ENCODE measurements at places on chromosomes 4 and X.

DNA sequence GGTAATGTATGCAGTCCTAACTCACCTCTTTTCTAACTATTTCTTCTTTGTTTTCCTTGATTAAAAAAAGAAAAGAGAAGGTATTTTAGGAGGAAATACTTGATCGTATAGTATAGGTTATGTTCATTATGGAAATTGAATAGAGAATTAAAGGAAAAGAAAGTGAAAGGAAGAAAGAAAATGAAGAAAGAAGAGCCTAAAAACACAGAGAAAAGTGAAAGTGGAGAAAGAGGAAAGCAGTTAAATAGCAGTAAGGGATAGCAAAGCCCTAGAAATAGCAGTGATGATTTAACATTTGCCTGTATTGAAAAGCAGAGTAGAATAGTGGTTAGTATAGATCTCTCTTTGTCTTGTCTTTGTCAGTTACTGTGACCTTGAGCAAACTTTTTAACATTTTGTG is 37.0 kb downstream of the MRPL1 start:
- no peak for DNase-seq

DNA sequence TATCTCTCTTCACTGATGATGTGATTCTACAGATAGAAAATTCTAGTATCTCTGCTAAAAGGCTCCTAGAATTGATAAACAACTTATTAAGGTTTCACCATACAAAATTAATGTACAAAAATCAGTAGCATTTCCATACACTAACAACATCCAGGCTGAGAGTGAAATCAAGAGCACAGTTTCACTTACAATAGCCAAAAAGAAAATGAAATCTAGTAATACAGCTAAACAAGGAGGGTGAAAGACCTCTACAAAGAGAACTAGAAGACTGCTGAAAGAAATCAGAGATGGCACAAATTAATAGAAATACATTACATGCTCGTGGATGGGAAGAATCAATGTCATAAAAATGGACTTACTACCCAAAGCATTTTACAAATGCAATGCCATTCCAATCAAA is 751.9 kb downstream of the FSTL5 start:
- no peak for DNase-seq

GRCh38 chr4:127364397-127364796 is 268.4 kb upstream of the INTU start:
- DNase-seq, result no peak

GRCh38 chrX:115255003-115255402 is 21.1 kb upstream of the LRCH2 start:
- DNase-seq, result no peak

GRCh38 chrX:130418066-130418465 is 16.3 kb downstream of the RBMX2 start:
- DNase-seq, result no peak

- DNase-seq, result no peak
Measured at GRCh38 chr4:121717680-121718237, 21.0 kb upstream of the ANXA5 start.

- no peak for DNase-seq
Measured at GRCh38 chrX:28273736-28274135, 292.5 kb upstream of the DCAF8L1 start.

GRCh38 chr4:184801781-184802696 is 23.7 kb downstream of the ACSL1 start:
- no peak for DNase-seq

GRCh38 chr4:101074326-101074725 is 273.0 kb downstream of the PPP3CA start:
- no peak for DNase-seq

DNA sequence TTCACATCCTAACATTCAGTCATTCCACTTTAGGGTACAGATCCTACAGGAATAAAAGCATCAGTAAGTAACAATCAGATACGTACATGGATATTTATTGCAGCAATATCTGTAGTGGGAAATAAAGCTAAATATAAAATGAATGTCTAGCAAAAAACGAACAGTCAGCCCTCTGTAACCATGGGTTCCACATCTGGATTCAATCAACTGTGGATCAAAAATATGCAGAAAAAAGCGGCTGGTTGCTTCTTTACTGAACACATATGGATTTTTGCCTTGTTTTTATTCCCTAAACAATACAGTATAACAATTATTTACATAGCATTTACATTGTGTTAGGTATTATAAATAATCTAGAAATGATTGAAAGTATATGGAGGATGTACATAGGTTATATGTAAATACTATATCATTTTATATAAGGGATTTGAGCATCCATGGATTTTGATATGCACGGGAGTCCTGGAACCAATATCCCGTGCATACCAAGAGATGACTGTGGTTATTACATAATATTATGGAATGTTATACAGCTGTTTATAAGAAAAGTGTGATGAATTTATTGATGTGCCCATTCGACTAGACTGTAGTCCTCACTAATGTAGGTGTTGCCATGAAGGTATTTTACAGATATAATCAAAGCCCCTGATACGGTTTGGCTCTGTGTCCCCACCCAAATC is 132.8 kb downstream of the ARHGEF9 start:
- DNase-seq, result no peak

GRCh38 chrX:20362268-20363267 is 95.9 kb upstream of the RPS6KA3 start:
- DNase-seq, result no peak

DNA sequence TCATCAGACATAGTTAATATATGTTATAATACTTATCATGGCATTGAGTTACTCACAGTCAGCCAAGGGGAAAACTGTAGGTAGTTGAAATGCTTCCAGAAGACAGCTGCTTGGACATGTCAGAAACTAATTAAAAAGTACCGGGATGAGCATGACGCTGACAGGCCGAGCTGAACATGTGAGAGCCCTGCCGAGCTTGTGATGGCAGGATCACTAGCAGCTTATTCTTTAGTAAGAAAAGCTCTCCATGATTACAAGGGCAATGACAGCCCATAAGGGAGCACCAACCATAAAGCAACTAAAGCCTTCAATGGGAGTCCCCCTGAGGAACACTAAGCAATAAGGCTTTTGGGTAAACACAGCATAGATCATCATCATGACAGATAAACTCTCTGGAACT is 435.6 kb downstream of the TLL1 start:
- no peak for DNase-seq

GRCh38 chrX:2423282-2423681 is 77.5 kb downstream of the DHRSX start:
- no peak for DNase-seq

- peak; percentile 57 for DNase-seq
Measured at GRCh38 chr4:77852892-77853495, 9.6 kb upstream of the MRPL1 start.

DNA sequence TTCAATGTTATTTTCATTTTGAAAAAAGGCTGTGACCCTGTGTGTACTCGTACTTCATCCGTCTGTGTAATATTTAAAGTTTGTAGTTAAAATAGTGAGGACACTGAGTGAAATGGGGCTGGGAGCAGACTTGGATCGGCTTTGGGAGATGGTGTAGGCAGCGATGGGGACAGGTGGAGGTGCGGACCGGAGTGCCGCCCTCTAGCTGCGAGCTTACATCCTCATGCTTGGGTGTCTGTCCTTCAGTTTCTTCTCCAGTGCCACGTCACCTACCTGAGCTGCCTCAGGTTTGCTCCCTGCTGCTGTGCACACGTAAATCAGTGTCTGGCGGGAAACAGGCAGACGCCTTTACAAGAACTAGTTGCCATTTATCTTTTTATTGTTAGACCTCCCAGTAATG is 146.1 kb downstream of the GPR143 start:
- no peak for DNase-seq

- DNase-seq, result no peak
Measured at GRCh38 chrX:103517246-103517645, 2.0 kb downstream of the RAB40A start.

GRCh38 chrX:114268643-114269042 is 315.2 kb upstream of the HTR2C start:
- no peak for DNase-seq

DNA sequence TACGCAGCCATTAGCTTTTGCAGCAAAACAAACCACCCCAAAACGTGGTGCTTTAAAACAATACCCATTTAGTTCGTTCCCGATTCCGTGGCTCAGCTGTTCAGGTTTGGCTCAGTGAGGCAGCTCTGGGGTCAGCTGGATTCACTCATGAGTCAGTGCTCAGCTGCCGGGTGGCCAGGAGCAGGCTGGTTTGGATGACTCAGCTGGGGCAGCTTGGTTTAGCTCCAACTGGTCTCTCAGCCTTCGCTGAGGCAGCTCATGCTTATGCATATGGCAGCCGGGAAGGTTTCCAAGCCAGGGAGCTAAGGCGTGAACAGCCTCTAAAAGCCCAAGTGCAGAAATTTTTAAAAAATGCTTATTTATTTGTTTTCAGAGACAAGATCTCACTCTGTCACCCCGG is 13.3 kb upstream of the CD99 start:
- DNase-seq, result no peak

GRCh38 chrX:65750674-65751469 is 83.4 kb downstream of the MSN start:
- peak; percentile 22 for DNase-seq

DNA sequence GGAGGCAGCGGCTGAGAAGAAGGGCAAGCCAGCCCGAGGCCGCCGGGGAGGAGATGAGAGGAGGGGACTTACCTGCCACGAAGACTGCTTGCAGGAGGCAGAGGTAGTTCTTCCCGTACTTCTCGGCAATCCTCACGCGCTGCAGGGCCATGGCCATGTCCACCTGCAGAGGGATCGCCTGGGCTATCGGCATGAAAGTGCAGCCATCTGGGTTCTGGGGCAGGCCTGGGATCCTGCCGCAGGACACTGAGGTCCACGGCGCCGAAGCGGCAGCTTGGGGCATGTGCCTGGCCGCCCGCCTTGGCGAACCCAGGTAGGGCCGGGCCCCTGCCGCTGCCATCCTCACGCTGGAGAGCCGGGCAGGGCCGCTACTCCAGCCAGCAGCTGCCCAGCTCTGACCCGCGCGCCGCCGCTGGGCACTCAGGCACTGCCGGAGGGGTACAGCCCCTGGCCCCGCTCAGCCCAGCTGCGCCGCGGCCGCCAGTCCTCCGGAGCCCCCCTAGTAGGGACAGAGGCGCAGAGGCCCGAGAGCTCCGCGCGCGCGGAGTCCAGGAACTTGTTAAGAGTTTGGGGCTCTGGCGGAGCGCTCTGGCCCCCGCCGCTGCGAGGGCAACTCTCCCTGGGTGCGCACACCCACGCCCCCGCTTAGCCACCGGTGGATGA is 16.0 kb downstream of the MCF2 start:
- no peak for DNase-seq

DNA sequence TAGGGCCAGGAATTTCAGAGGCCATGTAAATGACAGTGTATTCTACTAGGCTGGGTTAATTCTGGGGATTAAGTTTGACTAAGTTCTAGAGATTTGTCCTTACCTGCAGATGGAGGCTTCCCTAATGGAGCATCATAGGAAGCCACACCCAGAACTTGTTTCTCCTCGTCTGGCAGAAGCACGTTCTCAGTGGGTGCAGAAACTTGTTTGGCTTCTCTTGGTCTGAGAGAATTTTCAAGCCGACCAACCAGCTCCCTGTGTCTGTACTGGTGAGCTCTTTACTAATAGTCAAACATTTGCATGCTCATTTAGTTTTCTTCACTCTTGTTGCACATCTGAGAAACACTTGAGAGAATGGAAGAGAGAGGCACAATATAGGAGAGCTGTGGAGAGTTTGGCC is 907 bp upstream of the ATP10D start:
- DNase-seq, result no peak

DNA sequence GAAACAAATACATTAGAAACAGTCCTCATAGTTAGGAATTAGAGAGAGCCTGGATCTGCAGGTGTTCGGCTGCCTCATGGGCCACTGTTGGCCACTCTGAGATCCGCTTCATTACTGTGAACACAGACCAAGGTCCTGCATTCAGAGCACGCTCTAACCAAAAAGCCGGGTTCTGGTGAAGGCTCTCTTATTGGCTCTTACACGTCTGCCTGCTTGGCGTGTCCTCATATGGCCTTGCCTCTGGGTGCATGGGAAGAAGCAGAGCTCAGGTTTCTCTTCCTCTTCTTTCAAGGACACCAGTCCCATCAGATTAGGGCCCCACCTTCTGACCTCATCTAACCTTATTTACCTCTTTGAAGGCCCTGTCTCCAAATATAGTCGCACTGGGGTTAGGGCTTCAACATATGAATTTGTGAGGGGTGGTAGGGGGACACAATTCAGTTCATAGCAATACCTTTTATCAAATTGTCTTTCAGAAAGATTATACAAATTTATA is 37.1 kb upstream of the ELF2 start:
- no peak for DNase-seq
